ENCODE measurements at places on chromosomes 5 and 9. TPM values are rescaled to one million over a fixed set of nuclear protein-coding genes. Genes with fewer than 3 reads are reported as not detected.

DNA sequence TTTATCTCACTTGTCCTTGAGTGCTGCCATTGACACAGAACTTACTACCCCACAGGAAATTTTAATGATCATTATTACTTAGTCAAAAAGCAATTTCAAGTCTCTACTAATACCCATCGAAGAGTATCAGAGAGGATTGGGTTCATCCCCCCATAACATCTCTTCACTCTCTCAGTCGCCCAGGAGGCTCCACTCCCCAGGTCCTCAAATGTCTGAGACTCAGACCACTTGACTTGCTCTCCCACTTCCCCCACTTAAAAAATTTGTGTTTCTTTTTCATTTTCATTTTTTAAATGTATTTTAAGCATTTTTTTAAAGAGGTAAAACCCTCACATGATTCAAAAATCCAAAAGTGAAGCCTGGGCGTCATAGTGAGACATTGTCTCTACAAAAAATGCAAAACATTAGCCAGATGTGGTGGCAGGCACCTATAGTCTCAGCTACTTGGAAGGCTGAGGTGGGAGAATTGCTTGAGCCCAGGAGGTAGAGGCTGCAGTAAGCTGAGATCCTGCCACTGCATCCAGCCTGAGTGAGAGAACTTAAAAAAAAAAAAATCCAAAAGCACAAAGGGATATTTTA is 56.8 kb upstream of the TRAF1 start:
- DNase-seq: no peak

CD180 gene
- 1.3 TPM for polyA plus RNA-seq

FBP1 gene
- polyA plus RNA-seq: 1.5 TPM

DNA sequence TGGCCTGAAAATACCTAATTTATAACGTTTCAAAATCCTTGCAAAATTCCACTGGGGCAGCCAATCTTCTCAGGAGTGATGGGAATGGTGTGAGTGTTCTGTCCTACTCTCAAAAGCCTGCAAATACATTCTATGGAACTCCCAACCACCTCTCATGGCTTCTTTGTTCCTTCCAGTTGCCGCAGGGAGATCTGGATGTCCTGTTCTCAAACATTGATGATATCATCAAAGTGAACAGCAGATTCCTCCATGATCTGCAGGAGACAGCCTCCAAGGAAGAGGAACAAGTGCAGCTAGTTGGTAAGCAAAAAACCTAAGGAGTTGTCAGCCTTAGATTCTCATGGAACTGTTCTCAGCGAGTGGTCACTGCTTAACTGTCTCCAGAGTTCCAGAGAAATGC is 19.6 kb downstream of the ARHGEF37 start:
- no peak for DNase-seq

GRCh38 chr5:173268750-173269432 is 33.9 kb upstream of the NKX2-5 start:
- no peak for DNase-seq

DNA sequence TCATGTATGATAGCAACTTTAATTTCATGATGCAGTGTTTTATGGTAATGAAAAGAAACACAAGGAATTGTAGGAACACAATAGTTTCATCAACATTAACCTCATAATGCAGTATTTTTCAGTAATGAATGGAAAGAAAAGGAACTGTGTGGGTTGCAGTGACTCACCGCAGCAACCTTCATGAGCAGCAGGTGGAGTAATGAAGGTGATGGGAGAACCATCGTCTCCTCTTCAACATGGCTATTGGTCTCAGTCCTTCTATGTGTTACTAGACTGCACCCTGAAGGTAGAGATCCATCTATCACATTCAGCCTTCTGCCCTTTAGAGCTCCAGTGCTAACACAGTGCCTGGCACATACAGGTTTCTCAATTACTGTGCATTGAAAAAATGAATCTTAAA is 58.0 kb downstream of the TMEM215 start:
- no peak for DNase-seq

DNA sequence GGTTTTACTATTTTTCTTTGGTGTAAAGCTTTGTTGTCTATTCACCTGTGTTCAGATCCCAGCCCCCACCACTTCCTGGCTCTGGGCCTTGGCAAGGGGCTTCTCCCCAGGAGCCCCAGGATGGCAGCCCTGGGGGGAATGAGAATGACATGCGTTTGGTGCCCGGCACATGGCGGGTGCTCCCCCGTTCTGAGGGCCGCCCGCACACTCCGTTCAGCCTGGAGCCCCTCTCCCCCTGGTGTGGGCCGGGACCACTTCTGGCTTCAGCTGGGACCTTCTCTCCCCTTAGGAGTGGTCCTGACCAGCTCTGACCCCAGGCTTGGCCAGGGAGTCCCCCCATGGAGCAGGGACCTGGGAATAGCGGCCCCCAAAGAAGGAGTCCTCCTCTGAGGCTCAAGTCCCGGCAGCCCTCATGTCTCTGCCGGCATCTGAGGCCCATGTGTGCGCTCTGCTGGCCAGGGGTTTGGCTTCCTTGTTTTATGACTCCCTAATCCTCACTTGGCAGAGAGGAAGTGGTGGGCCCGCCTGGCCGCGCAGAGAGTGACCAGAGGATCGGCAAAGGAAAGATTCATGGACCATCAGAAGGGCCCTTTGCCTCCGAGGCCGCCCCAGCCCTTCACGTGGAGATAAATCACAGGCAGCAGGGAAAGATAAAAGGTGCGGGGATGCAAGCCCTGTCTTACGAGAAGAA is 57.0 kb upstream of the LMX1B start:
- DNase-seq: no peak

DNA sequence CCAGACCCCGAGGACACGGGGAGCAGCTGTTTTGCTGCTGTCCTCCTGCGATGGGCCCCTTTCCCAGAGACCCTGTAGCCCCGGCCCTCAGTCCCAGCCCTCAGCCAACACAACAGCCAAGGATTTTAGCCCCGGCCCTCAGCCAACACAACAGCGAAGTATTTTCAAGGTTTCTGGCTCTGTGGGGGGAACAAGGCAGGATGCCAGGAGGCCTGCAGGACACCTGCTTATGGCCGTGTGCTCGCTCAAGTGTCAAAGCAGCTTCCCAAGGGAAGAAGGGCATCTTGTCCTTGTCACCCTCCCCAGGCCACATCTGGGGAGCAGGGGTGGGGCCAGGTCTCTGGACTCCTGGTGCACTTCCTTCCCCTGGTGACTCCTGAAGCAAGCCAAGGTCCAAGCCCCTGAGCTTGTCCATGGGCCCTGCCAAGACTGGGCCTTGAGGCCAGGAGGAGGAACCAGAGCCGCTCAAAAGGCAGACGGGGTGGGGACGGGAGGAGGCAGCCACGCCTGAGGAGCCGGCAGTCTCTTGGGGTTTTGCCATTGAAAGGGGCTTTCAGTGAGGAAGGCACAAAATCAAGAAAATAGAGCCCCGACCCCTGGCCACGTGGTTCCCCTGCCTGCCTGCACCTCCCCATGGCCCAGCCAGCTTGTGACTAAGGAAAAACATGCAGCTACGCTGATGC is 10.8 kb downstream of the KCNT1 start:
- no peak for DNase-seq

RUFY1 gene
- 37.6 TPM for polyA plus RNA-seq

MYMK gene
- polyA plus RNA-seq: 58.8 TPM
